Stimulated activated CD4-positive, alpha-beta T cell treated with anti-CD3 and anti-CD28 coated beads, Interleukin-15, amount 100 ng/mL, for 24 hours (primary cell): ENCODE measurements at places on chromosomes 3 and 15.

DNA sequence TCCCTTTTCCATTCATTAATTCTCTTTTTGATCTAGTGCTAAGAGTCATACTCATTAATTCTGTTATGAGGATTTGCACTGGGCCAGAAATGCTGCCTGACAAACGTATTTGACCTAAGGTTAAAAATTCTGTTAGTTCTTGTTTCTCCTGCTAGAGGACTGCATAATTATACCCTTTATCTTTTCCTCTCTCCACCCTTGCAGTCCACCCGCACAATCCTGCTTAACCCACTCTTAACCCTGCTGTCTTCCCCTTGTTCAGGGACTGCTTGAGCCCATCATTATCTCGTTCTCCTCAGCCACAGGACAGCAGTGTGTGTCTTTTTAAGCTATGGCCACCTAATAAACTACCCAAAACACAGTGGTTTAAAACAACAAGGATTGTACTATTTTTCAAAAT is 31.1 kb upstream of the DYNC1LI1 start:
- DNase-seq: no peak

DNA sequence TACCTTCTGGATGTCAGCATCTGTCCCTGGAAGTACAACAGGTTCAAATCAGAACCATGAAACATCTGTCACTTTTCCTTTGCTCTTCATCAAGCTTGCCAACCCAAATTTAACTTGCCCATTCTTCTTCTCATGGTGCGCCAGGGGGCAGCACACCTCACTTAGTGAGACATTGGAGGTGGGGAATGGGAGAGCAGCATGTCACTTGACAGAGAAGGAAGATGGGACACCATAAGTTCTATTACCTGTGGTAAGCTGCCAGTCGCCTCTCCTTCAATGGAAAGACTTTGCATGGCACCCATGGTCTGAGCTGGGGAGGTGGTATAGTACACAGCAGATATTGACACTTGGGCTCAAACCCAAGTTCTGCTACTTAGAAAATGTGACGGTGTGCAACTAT is 2.9 kb downstream of the SCN5A start:
- DNase-seq: peak; percentile 30

GRCh38 chr15:35470441-35470840 is 75.5 kb downstream of the DPH6 start:
- no peak for DNase-seq

GRCh38 chr15:67227431-67227830 is 27.0 kb downstream of the AAGAB start:
- DNase-seq: no peak

DNA sequence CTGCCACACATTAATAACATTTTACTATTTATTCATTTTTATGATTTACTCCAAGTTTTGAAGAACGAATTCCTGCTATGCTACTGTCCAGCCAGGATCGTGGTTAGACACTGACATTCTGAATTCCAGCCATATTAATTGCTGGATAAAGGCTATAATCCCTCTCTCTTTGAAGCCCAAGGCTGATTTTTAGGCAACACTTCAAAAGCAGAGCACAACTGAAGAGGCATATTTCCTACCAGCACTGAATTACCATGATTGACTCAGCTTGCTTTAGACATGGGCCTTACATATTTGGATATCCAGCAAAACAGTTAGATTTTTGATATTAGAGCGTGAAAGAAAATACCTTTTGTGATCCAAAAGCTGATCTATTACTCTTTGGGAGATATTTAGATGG is 205.0 kb downstream of the ZIC1 start:
- DNase-seq: no peak
